ENCODE measurements at places on chromosomes 11 and 22.

DNA sequence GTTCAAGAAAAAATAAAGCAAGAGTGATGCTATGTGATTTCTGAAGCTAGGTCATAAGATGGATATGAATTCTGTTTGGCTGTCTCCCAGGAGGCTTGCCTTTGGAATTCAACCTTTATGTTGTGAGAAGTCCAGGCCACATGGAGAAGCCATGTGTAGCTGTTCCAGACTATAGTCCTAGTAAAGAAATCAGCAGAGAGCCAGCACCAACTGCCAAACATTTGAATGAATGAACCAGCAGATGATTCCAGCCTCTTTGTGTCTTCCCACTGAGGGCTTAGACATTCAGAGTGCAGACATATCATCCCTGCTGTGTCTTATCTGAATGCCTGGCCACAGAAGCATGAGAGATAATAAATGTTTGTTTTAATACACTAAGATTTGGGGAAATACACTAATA is 1150.6 kb downstream of the DLG2 start:
- DNase-seq, result no peak

DNA sequence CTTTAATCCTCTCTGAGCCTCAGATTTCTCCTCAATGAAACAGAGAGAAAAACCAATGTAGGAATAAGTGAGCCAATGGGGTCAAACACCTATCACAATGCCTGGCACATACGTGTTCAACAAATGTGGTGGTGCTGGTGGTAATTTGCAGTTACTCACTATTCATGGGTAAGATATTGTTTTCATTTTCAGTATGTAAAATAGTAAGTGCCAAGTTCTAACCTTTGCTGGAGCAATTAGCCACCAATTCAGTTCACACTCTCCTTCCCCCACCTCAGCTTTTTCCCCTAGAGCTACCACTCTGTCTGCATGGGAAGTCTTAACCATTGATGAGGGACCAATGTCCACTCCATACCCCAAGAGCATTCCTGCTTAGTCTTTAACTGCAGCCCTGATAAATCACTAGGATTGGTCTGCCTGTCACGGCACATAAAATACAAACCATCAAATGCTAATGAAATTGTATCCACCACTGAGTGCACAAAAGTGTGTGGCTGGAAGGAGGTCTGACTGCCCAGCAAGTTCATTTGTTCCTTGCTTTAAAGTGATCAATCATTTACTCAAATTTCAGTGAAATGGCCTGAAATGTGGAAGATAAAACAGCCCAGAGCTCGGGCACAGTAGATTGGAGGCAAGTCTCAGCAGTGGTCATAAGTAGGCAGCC is 187.4 kb upstream of the API5 start:
- no peak for DNase-seq

GRCh38 chr11:130070846-130071200 is 1.1 kb downstream of the APLP2 start:
- DNase-seq, result peak; percentile 1

GRCh38 chr22:47165338-47166032 is 403.0 kb downstream of the TBC1D22A start:
- no peak for DNase-seq

- no peak for DNase-seq
Observed at GRCh38 chr22:20904008-20904979, 12.9 kb upstream of the CRKL start.

GRCh38 chr22:37121887-37122591 is 12.5 kb upstream of the TMPRSS6 start:
- DNase-seq, result peak; percentile 95

DNA sequence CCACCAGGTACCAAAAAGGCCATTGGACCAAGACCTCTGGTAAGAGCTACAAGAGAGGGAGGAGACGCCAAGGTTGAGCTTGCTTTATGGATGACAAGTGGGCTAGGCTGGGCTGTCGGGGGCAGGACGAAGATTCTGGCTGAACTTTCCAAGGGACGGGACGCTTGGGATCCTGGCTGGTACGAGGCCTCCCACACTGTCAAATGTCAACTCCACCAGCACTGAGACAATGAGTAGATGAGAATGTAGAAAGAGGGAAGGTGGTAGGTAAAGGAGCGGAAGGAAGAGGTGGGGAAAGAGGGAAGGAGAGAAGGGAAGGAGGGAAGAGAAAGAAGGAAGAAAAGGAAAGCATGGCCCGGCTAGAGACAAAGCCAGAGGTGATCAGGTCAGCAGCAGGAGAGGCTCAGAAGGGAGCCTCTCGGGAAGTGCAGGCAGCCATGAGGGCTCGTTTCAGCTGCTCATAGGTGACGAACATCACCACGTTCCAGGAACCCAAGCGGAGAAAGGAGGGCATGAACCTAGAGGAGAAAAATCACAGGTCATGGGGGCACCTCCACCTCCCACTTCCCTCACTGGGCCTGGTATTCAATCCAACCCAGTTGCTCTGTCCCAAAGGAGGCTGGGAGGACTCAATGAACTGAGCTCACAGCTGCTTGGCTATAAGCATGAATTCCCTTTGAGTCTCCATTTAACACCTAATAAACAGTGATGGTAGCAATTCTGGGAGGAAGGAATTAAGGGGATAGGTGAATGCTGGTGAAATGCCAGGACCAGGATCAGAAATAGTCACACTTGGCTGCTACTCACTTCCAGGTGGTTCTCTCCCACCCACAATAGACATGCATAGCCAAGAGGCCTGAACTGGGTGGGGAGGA is 7.8 kb downstream of the UCP2 start:
- no peak for DNase-seq

GRCh38 chr11:37812281-37812880 is 1214.3 kb upstream of the RAG2 start:
- no peak for DNase-seq

- DNase-seq, result no peak
Observed at GRCh38 chr22:46180370-46181137, 30.2 kb downstream of the PPARA start.

Measured in activated CD4-positive, alpha-beta T cell treated with anti-CD3 and anti-CD28 coated beads for 4 hours (primary cell).